Effector CD4-positive, alpha-beta T cell (primary cell): ENCODE measurements at places on chromosomes 11 and 22.

DNA sequence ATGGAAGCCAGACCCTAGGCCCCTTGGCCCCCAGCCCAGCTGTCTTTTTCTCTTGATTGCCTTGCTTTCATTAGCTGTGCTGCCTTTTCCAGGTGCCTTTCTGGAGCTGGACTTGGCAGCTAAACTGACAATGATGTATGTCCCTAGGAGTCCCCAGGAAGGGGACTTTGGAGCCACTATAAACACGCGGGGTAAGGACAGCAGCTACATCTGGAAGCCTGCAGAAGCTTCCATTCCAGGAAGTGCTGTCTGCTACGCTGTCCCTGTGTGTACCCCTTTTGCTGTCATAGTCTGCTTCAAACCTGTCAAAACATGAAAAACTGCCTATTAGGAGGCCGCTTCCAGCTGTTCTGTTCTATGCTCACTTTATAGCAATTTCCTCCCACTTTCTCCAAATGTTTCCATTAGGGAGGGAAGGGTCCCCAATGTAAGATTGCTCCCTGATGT is 153.3 kb upstream of the RAG2 start:
- no peak for DNase-seq

- no peak for DNase-seq
These were observed 52.9 kb upstream of the CARS1 start for GRCh38 chr11:3109921-3110706.

- DNase-seq: no peak
These were observed 42.8 kb upstream of the YWHAH start for GRCh38 chr22:31901388-31902137.

DNA sequence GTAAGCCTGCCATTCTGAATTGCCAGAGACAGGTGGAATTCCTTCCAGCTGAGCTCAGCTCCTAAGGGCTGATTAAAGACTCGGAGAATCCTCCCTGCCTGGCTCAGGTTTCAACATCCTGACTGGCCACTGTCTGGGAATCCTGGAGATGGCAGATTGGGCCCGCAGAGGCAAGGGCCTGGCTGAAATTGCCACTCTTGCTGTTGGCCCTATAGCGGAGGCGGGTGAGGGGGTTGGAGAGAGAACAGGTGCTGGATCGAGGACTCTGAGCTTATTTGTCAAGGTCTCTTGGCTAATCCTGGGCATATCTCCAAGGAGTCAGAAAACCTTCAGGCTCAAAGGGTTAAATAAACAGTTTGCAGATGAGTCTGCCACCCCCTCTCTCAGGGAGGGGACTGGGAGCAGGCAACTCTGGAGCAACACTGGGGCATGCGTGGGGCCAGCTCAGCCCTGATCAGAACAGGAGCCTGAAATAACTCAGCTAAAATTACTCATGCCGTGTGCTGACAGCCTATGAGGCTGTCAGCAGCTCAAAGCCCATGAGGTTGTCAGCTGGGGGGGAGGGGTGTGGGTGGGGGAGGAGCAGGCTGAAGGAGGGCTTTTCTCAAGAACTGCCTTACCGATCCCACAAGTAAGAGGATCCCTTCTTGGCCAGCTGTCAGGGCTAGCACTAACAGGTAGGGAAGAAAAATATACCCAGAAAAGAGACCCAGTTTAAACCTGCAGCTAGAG is 14.7 kb upstream of the MFRP start:
- DNase-seq: no peak

- DNase-seq: no peak
These were observed 51.6 kb downstream of the CYTH4 start for GRCh38 chr22:37333724-37334460.
